ENCODE measurements at places on chromosomes 2 and 18. TPM values are rescaled to one million over a fixed set of nuclear protein-coding genes. Genes with fewer than 3 reads are reported as not detected.
A peak's percentile ranks its signal among the peaks of the same experiment; 100 is the strongest.

DNA sequence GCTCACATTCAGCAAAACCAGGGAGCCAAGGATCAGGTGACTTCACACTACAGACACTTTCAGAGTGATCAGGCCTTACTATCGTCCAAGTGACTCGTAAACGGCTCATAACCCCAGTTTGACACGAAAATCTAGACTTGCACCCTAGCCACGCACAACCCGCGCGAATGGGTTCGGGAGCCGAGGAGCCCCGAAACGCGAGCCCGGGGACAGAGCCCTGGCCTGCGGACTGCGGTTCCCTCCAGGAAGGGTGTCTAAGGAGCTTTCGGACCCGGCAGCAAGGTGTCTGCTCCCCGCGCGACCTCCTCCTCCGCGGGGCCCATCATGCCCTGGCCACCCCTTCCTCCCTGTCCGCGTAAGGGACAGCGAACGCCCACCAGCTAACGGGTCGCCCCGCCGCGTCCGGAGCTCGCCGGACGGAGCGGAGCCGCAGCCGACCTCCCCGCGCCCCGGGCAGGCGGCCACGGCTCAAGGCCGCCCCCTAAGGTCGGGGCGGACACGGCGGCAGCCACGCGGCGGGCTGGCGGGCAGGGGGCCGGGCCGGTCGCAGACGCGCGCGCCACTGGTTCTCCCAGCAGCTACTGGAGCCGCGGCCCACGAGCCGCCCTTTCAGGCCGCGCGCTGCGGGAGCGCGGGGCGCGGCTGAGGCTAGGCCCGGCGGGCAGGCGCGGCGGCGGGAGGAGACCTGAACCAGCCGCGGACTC is 575 bp downstream of the ATL2 start:
- DNase-seq = peak; percentile 78

GRCh38 chr2:44869761-44870160 is 71.7 kb upstream of the SIX3 start:
- no peak for DNase-seq

Gene MC5R
- total RNA-seq = not detected

- DNase-seq = peak; percentile 46
Observed at GRCh38 chr2:178280244-178280852, 86.0 kb downstream of the OSBPL6 start.

DNA sequence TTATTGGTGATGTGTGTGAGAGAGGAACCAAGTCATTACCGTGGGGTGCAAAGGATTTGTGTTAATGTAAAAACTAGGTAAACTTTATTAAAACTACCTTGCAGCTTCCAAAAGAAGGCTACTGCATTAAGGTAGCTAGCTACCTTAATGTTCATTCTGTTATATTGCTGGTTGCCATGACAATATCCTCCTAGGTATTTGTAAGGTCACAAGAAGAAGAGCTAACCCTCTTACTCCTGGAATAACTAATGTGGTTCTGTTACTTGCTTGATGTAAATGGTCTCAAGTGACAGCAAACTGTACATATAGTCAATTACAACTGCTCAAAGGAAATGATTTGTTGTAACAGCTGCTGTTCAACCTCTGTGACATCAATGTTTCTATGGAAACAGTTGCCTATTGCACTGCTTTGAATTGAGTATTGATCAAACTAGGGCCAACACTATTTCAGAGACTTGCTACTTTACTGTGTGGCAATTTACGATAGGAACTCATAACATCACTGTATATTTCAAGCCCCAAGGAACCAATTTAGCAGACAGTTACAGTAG is 319.8 kb upstream of the HNRNPA3 start:
- no peak for DNase-seq

DNA sequence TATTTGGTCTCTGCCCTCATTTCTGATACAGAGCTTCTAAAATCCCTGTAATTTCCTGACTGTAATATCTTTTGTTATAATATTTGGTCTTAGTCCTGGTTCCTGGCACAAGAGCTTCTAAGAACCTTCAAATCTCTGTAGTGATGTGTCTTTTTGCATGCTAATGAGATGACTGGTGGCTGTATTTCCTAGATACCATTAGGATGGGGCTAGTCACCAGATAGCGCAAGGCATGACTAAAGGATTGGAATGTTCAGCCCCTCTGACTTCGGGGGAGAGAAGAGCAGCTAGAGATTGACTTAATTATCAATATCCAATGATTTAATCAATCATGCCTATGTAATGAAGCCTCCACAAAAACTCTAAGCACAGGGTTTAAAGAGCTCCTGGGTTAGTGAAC is 620.8 kb upstream of the ACVR2A start:
- no peak for DNase-seq

DNA sequence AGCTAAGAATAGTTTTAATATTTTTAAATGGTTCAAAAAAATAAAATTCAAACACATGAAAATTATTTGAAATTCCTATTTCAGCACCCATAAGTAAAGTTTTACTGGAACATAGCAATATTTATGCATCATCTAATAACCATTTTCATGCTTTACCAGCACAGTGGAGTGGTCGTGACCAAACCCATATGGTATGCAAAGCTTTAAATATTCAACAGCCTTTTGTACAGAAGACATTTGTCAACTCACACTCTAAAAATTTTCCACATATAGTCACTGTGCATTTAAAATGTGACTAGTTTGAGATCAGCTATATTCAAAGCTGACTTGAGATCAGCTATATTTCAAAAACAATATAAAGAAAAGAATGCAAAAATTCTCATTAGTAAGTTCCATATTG is 46.2 kb downstream of the PUM2 start:
- DNase-seq = no peak

DNA sequence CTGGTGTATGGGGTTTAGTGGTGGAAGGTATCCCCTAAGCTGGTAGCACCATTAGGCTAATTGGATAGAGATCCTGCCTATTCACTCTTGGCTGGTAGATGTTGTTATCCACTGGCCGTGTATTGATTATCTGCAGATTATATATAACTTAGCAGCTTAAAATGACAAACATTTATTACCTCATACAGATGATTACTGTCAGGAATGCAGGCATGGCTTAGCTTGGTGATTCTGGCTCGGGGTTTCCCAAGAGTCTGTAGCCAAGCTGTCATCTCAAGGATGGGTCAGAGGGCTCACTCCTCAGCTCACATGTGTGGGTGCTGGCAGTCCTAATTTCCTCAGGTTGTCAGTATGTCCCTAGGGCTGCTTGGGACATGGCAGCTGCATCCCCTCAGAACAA is 465.8 kb downstream of the PARD3B start:
- DNase-seq = no peak

GRCh38 chr2:35463805-35464596 is 891.6 kb upstream of the CRIM1 start:
- DNase-seq = peak; percentile 38

Gene UPP2
- not detected for total RNA-seq

DNA sequence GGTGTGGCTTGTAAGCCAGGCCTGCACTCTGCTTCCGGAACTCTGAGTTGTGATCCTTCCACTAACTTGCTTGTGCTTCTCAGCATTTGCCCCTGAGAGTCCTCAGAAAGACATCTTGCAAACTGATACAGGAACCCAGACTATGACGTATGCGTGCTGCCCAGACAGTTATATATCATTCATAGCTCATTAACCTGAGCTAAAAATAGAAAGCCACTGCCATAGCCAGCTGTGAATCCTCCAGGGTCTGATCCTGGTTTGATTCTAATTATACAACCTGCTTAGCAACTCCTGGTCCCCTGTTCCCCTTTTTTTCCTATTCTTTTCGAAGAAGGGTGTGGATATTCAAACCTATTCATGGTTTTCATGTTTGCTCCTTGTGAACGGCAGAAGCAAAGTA is 63.7 kb downstream of the MARCHF4 start:
- peak; percentile 70 for DNase-seq

DNA sequence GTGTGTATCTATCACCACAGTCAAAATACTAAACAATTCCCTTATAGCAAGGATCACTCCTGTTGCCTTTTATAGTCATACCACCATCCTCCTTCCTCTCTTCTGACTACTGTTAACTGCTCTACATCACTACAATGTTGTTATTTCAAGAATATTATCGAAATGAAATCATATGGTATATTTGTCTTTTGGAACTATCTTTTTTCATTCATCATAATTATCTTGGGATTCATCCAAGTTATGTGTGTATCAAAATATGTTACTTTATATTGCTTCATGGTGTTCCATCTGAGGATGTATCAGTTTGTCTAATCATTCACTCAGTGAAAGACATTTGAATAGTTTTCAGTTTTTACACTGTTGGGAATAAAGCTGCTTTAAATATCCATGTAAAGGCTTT is 1423.0 kb upstream of the PIK3C3 start:
- DNase-seq = no peak

Gene CCDC93
- 21.4 TPM for total RNA-seq

DNA sequence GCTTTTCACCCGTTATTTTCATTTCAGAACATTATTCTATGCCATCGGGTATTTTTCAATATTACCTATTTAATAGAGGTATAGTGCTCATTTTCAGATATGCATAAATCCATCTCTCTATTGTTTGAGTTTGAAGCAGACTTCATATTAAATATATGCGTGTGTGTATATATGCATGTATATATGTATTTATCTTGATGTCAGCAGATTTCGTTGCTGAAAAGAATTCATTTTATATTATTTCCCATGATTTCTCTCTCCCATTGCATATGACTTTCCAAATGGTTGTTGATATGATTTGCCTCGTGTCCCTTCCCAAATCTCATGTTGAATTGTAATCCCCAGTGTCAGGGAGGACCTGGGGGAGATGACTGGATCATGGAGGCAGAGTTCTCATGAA is 28.6 kb upstream of the COPS8 start:
- DNase-seq = no peak

Gene COL4A3
- total RNA-seq = 0.47 TPM

- DNase-seq = no peak
Observed at GRCh38 chr2:69436596-69436937, 668 bp downstream of the NFU1 start.

GRCh38 chr2:205721057-205721449 is 38.8 kb downstream of the NRP2 start:
- no peak for DNase-seq

DNA sequence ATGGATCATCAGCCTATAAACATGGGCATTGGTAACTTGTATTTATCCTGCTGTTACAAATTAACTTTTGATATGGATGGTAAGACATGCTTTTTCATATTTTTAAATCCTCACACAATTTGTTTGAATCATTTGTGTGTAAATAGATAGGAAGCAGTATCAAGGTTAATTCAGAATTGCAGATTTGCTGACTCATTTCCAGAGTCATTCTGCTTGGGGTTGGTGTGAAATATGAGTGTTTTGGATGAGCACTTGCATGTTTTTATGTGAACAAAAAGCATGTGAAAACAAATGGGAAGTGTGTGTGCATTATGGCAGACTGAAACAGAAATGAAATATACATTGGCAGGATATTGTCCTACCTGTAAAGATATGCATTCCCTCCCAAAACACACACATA is 11.8 kb downstream of the CCDC85A start:
- peak; percentile 50 for DNase-seq

GRCh38 chr2:43174368-43174916 is 52.0 kb downstream of the ZFP36L2 start:
- no peak for DNase-seq

DNA sequence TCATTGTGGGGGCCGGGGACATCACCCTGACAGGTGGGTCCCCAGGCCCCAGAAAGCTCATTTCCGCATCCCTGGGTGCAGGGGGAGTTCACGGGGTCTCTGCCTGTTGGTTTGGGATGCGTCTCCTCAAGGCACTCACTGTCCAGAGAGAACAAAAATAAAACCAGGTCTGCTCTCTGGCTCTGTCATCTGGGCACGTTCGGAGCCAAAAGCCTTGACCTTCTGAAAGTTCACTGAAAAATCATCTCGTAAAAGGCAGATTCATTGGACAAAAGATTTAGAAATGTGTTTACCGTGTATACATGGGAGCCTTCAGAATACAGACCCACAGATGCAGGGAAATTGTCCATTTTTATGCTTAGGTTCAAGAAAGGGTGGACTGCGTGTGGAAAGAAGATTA is 26.6 kb downstream of the MLPH start:
- DNase-seq = no peak

GRCh38 chr2:241931084-241931975 is 61.8 kb downstream of the RTP5 start:
- no peak for DNase-seq

Gene NT5DC4
- total RNA-seq = not detected

Gene SERPINB5
- not detected for total RNA-seq

GRCh38 chr18:77539860-77540259 is 290.2 kb downstream of the GALR1 start:
- no peak for DNase-seq

DNA sequence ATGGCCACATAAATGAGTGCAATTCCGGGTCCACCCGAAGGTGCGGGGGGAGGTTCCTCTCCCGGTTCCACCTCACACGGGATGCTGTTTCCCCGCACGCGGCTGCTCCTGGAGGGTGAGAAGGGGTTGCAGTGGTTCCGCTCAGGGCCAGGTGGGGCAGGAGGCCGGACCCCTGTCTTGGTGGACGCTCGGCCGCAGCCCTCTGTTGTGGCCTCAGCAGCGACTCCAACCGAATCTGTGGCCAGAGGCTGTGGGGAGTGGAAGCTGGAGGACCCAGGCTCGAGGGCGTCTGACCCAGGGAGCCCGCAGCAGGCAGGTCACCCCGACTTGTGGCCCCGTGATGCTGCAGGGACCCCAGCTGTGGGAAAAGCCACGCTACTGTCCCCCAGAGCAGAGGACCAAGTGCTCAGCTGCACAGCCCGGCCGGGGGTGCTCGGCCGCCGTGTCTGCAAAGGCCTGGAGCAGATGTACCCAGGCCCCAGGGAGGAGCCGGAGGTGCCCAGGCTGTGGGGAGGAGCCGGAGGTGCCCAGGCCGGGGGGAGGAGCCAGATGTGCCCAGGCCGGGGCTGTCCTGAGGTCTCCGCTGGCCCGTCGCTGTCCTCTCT is 83.9 kb downstream of the RTP5 start:
- DNase-seq = no peak

DNA sequence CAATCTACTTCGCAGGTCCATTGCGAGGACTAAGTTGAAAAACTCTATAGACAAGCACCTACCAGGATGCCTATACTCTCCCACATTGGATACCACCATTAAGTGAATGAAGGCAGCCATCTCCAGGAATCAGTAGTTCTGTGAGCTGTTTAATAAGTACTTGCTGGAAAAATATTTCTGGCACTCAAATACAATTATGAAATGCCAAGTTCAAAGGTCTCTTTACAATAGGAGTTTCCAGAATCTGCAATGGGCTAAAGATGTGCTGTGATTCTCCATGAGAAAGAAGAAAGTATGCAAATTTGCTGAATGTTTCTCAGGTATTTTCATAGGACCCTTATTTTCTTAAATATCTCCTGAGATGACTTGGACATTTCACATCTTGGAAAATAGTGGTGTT is 103.0 kb downstream of the AP1S3 start:
- no peak for DNase-seq

DNA sequence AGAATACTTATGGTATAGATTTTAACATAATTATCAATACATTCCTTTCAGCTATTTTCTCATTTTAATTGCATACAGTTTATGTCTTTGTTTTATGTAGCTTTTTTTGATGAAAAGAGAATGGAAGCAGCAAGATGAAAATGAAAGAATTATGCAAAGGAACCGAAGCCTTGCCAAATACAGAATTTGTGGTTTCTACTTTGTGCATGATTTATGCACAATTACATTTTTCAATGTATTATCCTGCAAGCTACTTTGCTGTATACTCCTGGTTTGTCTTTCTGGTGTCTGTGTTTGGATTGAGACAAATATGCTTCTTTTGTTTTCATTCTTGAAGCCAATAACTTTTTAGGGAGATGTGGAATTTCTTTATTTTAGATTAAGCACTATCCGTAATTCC is 1642.6 kb upstream of the CELF4 start:
- DNase-seq = no peak

Gene B4GALT6
- total RNA-seq = 3.8 TPM
